ENCODE measurements at places on chromosomes 11 and 22. TPM values are rescaled to one million over a fixed set of nuclear protein-coding genes. Genes with fewer than 3 reads are reported as not detected.

DNA sequence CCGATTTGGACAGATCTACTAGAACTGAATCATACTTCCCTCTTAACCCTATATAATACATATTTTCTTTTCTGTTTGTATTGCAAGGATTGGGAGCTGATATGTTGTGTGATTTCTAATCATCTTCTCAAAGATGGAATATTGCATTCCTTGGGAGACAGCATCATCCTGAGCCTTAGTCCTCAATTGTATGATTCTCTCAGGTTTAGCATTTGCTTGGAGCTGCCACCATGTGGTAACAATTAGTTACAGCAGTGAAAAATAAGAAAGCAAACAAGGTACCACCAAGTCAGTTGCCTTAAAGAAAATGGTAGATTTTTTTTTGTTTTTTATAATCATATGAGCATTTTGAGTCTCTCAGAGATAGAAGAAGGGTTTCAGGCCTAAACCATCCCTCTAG lies 11.9 kb downstream of the SNX19 start:
- ATAC-seq, result no peak

DNA sequence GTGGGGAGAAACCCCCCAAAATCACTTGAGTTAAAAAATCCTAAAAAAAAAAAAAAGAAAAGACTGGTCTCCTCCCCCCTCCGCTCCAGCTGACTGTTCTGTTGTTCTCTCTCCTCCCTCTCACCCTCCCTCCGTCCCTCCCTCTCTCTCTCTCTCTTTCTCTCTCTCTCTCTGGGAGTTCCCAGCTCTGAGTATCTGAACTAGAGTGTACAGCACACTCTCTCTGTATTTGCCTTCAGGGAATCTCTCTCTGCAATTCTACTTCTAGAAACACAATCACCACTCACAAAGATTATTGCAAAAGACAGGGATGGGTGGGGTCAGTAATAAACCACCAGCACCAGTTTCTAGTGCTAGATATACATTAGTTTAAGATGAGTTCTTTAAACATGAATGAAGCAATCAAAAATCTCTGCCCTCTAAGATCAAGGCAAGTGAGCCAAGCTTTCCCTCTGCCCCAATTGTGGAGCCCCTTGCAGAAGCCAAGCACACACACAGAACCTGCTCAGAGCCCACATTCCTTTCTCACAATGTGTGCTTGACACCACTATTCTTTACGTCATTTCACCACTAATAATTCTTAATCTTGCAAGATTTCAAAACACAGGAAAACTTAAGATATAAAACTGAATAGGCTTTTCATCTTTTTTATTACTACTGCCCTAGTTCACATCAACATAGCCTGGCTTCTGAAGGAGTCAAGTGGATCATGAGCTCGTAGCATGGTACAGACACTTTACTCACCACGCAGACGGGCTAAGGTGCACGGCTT lies 133.5 kb downstream of the RBFOX2 start:
- no peak for ATAC-seq

GRCh38 chr22:42892156-42892555 lies 35.1 kb upstream of the ARFGAP3 start:
- ATAC-seq, result no peak

- peak; percentile 68 for ATAC-seq
Measured at GRCh38 chr11:34487430-34487829, 26.2 kb downstream of the ELF5 start.

DNA sequence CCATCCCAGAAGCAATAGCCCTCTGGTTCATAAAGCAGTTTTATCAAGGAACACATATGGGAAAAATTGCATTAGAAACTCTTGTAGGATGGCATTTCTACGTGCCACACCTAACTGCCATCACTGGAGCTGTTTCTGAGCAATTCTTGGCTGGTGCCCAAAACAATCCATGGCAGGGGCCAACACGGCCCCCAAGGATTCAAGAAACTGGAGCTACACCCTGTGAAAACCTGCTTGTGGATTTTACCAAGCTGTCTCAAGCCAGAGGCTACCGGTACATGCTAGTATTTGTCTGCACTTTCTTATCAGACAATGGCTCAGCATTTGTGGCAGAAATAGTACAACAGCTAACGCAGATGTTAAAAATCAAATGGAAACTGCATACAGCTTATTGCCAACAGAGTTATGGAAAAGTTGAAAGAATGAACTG lies 42.4 kb upstream of the GLYAT start:
- no peak for ATAC-seq

DNA sequence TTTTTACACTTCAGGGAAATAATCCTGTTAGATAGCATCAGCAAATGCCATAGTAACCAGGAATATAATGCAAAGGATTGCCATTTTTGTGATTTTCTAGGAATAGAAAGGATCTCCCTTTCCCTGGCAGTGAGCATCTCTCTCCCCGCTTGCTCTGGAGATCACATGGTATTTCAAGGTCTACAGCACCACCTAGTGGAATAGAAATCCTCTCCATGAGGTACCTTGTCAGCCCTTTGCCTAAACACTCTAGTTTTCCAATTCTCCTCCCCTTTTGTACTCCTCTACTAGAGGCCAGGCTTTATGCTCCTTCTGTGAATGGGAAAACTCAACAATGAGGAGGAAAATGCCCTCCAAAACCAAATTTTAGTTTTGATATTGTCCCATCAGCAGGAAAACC lies 78.4 kb downstream of the XRRA1 start:
- no peak for ATAC-seq

DNA sequence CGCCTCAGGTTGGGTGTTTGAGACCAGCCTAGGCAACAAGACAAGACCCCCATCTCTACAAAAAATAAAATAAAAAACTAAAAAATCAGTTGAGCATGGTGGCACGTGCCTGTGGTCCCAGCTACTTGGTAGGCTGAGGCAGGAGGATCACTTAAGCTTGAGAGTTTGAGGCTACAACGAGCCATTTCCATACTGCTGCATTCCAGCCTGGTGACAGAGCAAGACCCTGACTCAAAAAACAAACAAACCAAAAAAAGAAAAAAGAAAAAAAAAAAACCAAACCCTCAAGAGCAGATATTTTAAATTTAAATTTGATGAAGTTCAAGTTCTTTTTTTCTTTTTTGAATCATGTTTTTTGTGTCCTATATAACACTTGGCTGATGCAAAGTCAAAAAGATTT lies 7.2 kb upstream of the CCDC83 start:
- ATAC-seq, result no peak

GRCh38 chr11:118100691-118101232 lies 14.0 kb upstream of the SMIM35 start:
- ATAC-seq, result no peak

DNA sequence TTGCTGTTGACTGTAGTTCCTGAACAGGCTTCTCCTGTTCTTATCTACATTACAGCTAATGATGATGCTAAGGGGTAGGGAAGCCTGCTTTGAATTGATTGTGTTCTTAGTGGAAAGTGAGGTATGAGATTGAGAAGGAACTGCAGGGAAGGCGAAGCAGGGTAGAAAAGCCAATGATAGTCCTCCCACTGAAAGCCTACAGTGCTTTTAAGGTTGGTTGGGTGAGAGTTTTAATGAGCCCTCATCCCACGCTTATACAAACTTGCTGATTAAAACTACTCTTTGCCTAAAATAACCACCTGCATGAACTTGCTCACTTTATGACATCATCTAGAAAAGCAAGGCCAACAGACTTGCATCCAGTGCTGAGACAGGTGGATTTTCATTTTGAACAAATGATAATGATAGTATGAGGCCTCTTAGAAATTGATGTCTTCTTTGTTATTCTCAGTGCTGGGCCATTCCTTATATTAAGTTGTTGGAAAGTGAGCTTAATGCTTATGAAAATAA lies 632.4 kb upstream of the ANO5 start:
- ATAC-seq, result no peak

DNA sequence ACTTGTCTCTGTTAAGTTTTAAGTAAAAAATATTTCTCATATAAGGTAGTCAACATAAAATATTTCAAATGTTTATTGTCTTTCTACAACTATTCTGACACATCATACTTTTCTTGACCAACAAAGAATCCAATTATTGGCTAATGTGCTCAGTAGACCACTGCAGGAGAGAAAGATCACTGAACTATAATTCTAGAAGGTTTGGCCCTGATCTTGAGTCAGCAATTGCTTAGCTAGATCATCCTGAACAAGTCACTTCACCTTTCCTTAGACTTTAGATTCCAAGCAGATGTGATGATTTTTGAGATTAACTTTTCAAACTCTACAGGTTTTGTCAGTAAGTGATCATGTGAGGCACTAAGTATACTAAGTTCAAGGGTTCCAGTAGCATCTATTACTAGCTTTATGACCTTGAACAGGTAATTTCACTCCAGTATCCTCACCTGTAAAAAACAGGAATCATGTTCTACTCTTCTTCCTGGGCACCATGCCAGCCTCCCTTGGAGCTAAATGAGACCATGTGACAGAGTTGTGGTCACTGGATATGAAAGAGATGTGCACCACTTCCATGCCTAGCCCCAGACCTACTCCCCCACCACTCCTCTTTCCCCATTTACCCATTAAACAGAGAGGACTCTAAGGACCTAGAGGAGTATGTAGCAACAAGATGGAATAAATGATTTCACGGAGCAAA lies 17.3 kb downstream of the PGM2L1 start:
- no peak for ATAC-seq

GRCh38 chr11:14079011-14079410 lies 116.5 kb downstream of the SPON1 start:
- ATAC-seq, result peak; percentile 43

DNA sequence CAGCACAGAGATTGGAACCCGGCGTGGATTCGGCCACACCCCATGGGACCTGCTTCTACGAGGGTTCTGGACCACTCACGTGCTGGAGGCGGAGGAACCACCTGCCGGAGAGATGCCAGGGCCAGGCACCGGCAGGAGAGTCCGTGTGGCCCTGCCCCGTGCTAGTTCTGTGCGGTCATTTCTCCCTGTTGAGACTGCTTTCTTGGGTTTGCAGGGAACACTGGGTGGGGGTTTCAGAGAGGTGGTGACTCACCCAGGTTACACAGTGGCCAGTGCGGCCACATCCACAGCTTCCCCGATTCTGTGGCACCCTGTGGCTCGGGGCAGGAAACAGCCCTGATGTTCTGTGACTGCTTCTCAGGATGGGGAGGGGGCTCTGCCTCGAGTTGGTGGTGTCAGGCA lies 3.6 kb upstream of the PHLDA2 start:
- ATAC-seq, result peak; percentile 42

- ATAC-seq, result no peak
Measured at GRCh38 chr11:70092959-70093715, 15.0 kb downstream of the ANO1 start.

DNA sequence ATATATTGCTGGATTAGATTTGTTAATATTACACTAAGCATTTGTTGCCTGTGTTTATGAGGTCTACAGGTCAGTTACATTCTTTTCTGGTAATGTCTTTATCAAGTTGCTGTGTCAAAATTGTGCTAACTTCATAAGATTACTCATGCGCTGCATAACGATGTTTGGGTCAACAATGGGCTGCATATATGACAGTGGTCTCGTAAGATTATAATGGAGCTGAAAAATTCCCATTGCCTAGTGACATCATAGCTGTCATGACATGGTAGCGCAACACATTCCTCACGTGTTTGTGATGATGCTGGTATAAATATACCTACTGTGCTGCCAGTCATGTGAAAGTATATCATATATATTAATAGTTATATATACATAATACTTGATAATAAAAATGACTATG lies 34.2 kb downstream of the POLD3 start:
- ATAC-seq, result no peak

DNA sequence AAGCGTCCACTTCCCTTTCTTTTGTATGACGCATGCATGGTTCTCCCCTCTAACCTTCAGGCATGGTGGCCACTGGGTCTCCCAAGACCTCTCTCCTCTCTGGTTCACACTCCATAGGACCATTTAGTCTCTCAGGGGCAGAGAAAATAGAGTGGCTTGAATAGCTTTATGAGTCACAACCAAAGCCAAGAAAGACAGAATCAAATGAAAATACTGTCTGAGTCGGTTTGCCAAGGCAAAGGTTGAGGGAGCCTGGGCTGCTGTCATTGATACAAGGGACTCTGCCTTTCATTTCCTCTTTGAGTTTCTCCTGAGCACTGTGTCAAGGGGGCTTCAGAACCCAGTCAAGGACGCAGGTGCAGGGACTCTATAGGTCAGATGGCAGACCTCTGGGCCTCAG lies 44.2 kb downstream of the TENM4 start:
- ATAC-seq, result no peak

DNA sequence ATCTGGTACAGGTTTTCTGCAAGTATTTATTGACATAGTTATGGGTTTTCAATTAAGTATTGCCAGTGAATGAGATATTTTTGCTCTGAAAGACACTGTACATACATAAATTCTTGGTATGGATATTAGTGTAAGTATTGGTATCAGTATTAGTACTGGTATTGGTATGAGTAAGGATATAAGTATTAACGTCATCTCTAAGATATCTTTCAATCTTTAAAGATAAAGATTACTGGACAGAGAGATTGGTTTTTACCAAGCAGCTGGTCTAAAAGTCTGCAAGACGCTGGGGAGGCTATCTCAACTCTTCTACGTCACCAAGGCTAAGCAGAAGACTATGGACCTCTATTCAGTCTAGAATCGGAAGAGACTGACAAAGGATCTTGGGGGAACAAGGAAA lies 234.5 kb downstream of the NXPE2 start:
- peak; percentile 9 for ATAC-seq

GRCh38 chr11:119585043-119585781 lies 143.8 kb downstream of the NECTIN1 start:
- ATAC-seq, result no peak

DNA sequence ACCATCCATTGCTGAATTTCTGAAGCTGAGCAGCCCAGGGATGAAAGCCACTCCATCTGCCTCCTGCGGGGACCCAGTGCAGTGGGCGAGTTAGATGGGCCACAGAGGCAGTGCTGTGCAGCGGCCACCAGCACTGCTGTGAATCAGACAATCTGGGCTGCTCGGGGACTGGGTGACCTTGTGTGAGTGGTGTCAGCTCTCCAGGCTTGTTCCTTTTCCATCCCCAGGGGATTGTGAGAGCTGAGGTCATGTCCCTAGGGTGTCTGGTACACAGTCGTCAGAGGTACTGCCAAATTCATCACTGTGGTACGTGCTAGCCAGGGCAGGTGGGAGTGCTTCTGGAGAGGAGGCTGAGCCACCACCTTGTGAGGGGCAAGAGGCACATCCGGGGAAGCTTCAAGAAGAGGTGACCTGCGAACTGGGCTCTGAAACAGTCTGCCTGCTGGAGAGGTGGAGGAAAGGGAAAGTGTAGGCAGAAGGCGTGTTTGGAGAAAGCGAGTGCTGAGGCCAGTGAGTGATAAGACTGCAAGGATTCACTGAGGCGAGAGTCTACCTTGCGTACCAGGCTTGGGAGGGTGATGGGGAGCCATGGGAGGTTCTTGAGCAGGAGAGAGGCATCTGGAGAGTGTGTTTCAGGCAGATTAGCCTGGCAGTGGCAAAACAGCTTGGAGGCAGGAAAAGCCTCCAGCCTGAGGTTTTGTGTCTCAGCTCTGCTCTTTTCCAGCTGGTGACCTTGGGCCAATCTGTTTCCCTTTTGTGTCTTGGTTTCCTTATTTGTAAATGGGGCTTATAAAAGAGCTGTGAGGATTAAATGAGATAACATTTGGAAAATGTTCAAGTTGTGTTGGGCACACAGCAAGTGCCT lies 22.7 kb downstream of the CACNA1I start:
- no peak for ATAC-seq

GRCh38 chr11:35539781-35540281 lies 14.4 kb upstream of the PAMR1 start:
- no peak for ATAC-seq

GRCh38 chr11:124897674-124898262 lies at the start of gene ROBO4:
ROBO4 (minus strand) TSS chr11:124897865; CDS start chr11:124897795, 70 bp downstream.
- no peak for ATAC-seq

GRCh38 chr11:114239753-114240161 lies 56.4 kb upstream of the NNMT start:
- no peak for ATAC-seq

The CD3E gene
- 338 TPM for total RNA-seq

The OR52R1 gene
- total RNA-seq, result not detected

The NXPE1 gene
- total RNA-seq, result not detected

The KIAA1671 gene
- total RNA-seq, result 5.9 TPM

The CNIH2 gene
- 3.9 TPM for total RNA-seq

The CHRM1 gene
- total RNA-seq, result not detected

Measured in activated T-helper 17 cell treated with anti-CD3 and anti-CD28 coated beads, Interleukin-2, amount 50 U/mL, for 72 hours (primary cell).